Stimulated activated CD8-positive, alpha-beta memory T cell treated with anti-CD3 and anti-CD28 coated beads, Interleukin-7, amount 100 ng/mL, for 1 hour (primary cell): ENCODE measurements at places on chromosomes 2 and 18.

- DNase-seq: no peak
Measured at GRCh38 chr18:63850020-63850419, 37.5 kb upstream of the SERPINB2 start.

DNA sequence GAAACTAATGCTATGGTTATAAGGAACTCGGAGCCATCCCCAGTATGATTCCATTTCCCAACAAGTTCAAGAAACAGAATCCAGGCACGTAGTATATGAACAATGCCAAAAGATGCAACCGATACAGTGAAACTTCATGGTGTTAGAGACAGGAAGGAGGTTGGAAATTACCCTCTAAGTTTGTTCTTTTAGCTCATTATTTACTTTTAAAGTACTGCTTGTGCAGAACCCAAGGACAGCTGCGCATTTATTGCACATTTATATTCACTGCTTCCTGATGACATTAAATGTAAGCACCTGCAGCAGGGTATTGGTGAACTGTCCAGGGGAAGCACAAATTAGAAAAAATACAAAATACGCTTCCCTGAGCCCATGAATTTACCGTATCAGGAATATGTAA is 63.0 kb upstream of the CYP1B1 start:
- DNase-seq: no peak

GRCh38 chr2:197614532-197614931 is 60.9 kb downstream of the RFTN2 start:
- no peak for DNase-seq

GRCh38 chr2:2332381-2332780 is 1.3 kb upstream of the MYT1L start:
- no peak for DNase-seq

- DNase-seq: no peak
Measured at GRCh38 chr2:200336980-200337615, 30.6 kb downstream of the SPATS2L start.
